ENCODE measurements at places on chromosomes 4 and X. TPM values are rescaled to one million over a fixed set of nuclear protein-coding genes. Genes with fewer than 3 reads are reported as not detected.

GRCh38 chr4:128031756-128032384 lies 29.2 kb upstream of the LARP1B start:
- no peak for DNase-seq

DNA sequence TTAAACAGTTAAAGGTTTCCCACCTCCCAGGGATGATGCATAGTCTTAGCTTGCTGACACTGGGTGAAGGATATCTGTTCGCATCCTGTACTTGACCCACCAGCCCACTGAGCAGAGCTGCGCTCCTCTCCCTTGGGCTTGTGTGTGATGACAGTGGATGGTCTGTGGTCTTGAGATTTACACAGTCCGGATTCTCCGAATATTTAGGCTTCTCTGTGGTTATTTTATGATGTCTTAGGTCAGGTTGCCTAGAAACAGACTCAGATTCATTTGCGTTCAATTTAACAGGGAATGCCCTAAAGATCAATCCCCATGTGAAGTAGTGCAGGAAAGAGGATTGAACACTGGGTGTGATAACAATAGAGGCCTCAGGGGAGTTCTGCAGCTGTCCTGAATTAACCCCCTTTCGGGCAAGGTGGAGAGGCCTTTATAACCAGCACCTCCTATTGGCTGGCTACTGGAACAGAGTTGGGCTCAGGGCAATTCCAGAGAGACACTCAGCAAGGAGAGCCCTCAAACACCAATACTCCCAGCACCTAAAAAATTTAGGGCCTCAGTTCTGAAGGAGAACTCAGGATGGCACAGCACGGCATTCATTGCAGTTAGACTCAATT lies 653.2 kb upstream of the GALNT7 start:
- no peak for DNase-seq

- DNase-seq = no peak
These were observed 95.4 kb downstream of the COL25A1 start for GRCh38 chr4:109207061-109207460.

DNA sequence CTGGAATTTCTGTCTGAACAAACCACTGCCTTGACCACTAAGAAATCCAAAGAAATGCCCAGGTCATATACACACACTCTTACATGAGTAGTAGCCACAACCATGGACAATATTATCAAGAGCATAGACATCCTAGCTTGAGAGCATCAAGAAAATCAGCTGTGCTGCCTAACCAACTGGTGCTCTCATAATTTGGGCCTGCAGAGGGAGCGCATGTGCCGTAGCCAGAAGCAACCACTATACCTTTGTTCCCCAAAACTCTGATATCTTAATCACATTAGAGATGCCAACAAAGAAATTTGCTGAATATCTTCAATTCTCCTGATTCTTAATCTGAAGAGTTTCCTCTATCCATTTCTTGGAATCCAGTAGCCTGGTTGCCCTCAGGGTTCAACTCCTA lies 163.6 kb downstream of the ZNF674 start:
- no peak for DNase-seq

The EXOC1L gene
- not detected for total RNA-seq

- no peak for DNase-seq
These were observed 161.8 kb downstream of the FNIP2 start for GRCh38 chr4:158930639-158930972.

- DNase-seq = no peak
These were observed 1344.3 kb upstream of the ADGRL3 start for GRCh38 chr4:59855630-59856352.

The IL13RA2 gene
- total RNA-seq = not detected

DNA sequence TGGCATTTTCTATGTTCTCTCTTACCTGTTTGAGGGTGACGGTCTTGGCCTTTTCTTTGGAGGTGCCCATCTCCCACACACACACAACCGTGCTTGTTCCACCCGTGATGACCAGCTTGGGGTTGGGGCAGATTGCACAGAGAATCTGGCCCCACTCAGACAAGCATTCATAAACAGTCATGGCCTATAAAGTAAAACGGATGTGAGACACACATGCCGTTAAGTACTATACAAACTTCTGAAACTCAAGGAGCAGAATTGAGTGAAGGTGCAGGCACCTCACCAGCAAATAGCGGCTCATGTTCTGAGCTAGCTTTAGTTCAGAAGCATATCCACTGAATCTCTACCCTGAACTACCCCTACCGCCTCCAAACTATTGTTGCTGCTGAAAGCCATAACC lies 107.6 kb downstream of the CDS1 start:
- DNase-seq = no peak

The SYN1 gene
- not detected for total RNA-seq

The TCP11X2 gene
- not detected for total RNA-seq

The SLC38A5 gene
- total RNA-seq = 4.4 TPM

DNA sequence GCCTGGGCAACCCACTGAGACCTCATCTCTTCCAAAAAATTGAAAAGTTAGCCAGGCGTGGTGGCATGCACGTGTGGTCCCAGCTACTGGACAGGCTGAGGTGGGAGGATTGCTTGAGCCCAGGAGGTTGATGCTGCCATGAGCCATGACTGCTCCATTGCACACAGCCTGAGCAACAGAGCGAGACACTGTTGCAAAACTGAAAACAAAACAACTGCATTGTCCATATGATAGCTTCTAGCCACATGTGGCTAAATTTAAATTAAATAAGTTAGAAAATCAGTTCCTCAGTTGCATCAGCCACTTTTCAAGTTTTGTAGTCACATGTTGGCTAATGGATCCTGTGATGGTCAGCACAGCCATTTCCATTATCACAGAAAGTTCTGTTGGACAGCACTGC lies 67.9 kb downstream of the GAB1 start:
- no peak for DNase-seq

GRCh38 chrX:150731795-150732194 lies 38.6 kb downstream of the MTMR1 start:
- DNase-seq = no peak

The MAGEC3 gene
- not detected for total RNA-seq

DNA sequence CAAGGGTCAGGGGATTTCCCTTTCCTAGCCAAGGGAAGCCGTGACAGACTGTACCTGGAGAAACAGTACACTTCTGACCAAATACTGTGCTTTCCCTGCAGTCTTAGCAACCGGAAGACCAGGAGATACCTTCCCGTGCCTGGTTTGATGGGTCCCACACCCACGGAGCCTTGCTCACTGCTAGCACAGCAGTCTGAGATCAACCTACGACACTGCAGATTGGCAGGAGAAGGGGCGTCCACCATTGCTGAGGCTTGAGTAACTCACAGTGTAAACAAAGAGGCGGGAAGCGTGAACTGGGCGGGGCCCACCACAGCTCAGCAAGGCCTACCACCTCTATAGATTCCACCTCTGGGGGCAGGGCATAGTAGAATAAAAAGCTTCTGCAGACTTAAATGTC lies 48.7 kb upstream of the SRD5A3 start:
- DNase-seq = no peak

All from mesenteric fat pad (tissue), 1 donor.